ENCODE measurements at places on chromosomes 3 and 15.

DNA sequence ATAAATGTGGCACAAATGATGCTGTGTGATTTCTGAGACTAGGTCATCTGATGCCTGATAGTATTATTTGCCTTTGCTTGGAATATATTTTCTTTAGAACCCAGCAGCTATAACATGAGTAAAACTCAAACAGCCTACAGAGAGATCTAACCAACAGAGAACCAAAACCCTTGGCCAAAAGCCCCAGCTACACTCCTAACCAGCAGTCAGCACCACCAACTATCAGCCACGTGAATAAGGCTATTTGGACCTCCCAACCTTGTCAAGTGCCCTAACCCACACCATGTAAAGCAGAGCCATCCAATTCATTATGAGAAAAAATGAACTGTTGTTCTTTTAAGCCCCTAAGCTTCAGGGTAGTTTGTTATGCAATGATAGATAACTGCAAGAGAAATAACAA, 114.6 kb upstream of the MELTF start:
- DNase-seq: no peak

DNA sequence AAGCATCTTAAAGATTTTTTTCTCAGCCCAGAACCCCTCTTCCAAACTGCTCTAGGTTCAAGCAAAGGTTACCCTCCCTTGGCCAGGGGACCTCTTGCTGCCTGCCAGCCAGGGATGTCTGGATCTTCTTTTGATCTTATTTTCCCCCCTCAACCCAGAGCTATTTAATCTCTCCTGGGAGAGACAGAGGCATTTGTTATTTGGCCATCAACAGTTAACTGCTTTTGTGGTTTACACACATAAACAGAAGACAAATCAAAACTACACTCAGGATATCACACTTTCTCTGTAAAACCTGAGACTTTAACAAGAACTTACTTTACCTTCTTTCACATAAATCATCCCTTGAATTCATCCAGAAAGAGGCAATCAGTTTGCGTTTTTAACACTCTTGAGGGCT, 272.5 kb downstream of the THSD4 start:
- DNase-seq: no peak

- no peak for DNase-seq
These were observed 90.6 kb upstream of the UMPS start for GRCh38 chr3:124639406-124640237.

DNA sequence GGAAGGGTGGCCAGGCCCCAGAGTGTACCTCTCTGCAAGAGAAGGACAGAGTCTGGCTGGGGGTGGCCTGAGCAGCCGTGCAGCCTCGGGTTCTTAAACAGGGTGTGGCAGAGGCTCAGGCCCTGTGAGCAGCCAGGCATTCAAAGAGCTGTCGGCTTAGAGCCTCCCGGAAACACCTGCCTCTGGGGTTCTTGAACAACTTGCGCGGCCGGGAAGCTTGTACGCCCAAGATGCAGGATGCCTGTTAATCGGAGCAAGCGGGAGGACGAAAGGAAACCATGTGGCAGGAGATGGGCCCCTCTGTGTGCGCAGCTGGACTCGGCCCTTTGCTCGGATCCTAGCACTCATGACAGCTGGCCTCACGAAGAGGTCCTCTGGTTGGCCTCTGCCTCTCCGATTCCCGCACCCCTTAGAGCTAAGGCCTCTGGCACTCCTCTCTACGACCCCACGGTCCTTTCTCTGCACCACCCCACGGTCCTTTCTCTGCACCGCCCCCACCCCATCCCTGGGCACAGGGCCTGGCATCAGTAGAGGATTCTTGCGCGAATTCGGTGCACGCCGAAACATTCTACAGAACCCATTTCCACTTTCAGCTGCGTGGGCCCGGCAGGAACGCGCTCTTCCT, 23.9 kb upstream of the TXNRD3 start:
- no peak for DNase-seq

DNA sequence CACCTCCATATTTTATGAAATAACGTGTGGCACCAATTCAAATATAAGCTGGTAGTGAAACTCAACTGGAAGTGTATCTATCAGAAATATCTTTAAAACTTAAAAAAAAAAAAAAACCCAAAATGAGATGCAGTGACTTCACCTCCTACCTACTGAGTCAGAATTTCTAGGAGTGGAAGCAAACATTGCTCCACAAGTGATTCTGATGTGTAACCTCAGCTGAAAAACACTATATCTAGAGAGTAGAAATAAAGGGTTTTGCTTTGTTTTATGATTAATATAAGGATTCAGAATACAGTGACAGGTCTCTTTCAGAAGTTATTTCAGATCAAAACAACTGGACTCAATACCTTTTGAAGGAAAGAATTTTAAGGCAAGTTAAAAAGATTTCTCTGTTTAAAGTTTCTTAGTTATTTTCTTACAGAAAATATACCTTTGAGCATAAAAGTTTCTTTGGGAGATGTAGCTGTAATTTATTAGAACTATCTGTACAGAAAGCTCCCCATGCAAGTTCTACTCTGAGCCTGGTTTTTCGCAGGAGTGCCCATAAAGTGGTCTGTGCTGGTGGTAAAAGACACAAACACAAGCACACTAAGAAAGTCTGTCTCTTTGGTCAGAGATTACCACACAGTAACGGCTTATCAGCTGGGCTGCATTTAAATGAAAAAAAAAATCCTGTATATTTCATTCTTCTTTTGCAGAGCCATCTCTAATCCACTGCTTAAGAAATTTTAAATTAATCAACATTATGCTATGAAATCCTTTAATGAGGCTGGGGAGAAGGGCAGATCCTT, 59.9 kb upstream of the PPIB start:
- DNase-seq: no peak

DNA sequence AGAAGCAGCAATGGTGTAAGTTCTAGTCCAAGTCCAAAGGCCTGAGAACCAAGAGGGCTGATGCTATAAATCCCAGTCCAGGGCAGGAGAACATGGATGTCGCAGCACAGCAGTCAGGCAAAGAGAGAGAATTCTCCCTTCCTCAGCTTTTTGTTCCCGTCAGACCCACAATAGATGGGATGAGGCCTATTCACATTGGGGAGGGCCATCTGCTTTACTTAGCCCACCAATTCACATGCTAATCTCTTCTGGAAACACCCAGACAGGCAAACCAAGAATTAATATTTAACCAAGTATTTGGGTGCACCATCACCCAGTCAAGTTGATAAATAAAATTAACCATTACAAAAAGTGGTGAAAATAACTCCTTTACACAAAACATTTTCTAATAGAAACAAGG, 511.7 kb upstream of the UBE2E2 start:
- DNase-seq: no peak

DNA sequence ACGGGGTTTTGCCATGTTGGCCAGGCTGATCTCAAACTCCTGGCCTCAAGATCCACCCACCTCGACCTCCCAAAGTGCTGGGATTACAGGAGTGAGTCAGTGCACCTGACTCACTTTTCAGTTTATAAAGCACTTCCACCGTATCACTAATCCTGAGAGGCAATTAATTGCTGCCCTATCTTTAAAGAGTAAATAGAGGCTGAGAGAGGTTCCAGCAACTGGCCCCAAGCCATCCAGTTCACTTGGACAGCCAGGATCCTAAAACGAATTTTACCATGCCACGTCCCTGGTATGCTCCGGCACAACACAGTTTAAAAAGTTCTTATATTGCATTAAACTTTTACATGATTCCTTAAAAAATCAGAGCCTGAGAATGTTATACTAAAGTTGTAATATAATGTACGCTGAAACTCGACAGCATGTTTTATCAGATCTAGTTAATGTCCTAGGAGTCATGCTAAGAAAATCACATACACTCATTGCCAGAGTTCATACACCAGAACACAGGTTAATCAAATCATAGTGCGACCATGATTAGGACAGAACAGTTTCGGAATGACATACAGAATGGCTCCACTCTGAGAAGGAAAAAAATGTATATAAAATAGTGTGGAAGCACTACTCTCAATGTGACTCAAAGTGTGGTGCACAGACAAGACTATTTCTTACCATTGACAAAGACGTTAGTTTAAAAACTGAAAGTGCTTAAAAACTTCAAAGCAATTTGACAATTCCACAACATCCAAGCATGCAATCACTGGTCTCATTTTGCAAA, 125.4 kb downstream of the ULK4 start:
- no peak for DNase-seq

DNA sequence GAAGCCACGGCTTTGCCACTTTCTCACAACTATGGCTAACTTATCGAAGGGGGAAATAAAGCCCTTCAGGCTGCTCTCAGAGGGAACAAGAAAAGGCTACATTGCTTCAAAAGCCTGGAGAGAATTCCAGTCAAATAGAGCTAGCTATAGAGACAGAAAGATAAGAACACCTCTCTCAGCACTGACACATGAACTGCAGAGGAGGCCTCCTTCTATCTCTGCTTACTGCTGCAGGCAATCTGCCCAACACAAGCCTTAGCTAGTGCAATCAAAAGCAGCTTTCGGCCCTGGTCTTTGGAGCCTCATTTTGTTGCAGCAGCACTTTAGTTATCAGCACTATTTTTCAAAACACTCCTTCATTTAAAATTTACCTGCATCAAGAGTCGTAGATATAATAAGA, 118.4 kb upstream of the ROBO1 start:
- no peak for DNase-seq

DNA sequence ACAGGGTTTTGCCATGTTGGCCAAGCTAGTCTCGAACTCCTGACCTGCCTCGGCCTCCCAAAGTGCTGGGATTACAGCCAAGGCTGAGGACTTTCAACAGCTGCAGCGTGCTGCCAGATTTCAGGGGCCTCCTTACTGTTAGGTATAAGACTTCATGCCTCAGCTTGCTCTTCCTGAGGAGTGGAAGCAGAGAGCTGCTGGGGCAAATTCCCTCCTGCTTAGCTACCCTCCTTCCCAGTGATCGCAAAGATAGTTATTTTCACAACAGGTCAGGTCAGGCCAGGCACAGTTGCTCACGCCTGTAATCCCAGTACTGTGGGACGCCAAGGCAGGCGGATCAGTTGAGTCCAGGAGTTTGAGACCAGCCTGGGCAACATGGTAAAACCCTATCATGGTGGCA, 2.6 kb upstream of the CPNE9 start:
- no peak for DNase-seq

DNA sequence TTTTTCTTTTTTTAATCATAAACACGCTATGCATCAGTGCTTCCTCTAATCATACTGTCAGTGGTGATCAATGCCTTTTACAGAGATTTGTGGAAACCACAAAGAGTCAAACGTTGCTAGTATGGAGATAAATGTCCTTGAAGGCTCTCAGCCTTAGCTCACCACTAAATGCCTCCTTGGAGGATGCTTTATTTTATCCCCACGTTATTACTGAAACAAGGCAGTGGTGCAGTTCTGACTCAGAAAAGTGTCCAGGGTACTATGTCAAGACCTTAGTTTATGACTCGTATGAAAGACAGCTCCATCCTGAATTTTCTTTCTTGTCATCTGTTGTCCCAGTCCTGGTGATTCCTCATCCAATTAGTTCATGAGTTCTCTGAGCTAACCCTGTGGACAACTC, 1146.7 kb downstream of the IGSF11 start:
- DNase-seq: no peak

- DNase-seq: no peak
These were observed 60.8 kb downstream of the UACA start for GRCh38 chr15:70702584-70702983.

- DNase-seq: no peak
These were observed 176.2 kb upstream of the TP63 start for GRCh38 chr3:189455009-189455408.

- DNase-seq: no peak
These were observed 50.7 kb downstream of the MAP6D1 start for GRCh38 chr3:183774631-183775030.

DNA sequence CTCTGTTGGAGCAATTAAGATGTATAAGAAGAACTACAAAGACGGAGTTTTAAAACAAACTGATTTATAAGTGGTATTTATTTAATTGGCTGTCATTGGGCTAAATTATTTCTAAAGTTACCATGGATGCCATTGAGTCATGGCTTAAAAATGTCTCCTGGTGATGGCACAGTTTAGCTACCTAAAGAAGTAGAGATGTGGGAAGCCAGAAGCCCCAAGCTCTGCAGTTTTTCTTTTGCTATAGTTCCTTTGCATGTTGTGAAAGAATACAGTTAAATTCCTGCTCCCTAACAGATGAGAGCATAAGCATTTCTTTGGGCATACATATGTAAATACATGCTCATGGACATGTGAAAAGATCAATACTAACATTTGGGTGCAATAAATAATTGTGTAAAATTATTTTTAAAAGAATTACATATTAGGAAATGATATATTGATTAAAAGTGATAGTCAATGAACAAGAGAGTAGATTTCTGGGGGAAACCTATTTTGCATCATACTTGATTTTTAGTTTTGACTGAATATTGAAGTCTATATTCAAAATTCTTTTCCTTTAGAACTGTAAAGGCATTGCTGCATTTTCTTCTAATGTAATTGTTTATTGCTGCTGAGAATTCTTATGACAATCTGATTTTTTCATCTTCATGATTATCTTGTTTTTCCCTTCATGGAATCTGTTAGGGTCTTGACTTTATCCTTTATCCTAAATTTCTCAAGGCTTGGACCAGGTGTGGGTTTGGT, 2.1 kb downstream of the OPA1 start:
- DNase-seq: no peak

GRCh38 chr15:76913737-76914136, 8.6 kb upstream of the SCAPER start:
- no peak for DNase-seq

- peak; percentile 87 for DNase-seq
These were observed 47.6 kb downstream of the SLMAP start for GRCh38 chr3:57803647-57804081.
